RCC 7860 (cell line): ENCODE measurements at places on chromosomes 3 and 15.

GRCh38 chr3:107367353-107367752, 9.9 kb upstream of the CCDC54 start:
- DNase-seq: peak; percentile 72

DNA sequence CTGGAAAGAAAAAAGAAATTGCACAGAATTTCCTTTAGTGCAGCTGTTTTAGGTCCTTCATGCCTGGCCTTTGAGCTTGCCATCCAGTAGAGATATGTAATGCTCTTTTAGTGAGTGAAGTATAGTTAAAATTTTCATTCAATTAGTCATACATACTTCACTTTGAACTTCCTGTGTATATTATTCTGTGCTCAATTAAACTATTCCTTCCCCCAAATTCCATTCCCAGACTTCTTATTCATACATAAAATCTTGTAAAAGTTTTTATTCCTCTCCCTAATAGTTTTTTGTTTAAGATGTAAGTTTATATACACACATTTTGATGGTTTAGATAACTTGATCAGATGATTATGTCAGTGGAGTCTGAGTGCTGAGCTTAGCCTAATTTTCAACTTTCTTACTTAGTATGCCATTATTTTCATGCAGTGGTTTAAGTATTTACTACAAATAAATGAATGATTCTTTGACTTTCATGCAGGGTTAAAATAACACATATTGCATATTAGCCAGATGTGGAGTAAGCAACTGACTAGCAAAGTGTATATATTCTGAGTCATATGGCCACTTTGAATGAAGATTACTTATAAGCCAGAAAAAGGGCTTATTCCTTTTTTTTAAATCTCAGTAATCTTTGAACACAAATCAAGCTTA, 42.5 kb upstream of the ABHD10 start:
- peak; percentile 81 for DNase-seq

DNA sequence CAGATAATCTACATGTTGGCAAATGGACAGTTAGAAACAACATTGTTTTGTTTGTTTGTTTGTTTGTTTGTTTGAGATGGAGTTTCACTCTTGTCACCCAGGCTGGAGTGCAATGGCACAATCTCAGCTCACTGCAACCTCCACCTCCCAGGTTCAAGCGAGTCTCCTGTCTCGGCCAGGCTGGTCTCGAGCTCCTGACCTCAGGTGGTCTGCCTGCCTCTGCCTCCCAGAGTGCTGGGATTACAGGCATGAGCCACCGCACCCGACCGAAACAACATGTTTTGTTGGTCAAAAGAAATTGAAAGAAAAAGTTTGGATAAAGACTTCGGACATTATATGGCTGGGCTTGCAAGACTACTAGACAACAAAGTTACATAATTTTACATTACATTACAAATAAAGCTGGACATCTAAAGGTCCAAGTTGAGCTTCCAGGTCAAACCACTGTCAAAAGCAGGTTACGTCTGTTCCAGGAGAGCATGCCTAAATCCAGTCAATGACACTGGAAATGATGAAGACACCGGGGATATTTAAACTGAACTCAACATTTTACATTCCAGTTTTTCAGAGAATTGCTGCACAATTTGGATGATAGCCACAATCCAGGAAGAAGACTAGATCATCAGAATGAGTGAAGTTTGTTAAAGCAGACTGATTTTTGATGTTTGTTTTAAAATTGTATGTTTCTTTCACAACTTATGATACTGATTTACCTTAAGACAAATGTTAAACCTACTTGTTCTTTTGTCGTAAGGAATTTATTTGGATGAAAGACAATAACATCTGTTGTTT, 18.6 kb downstream of the SERP1 start:
- no peak for DNase-seq

GRCh38 chr15:88654430-88655102, 15.8 kb downstream of the ISG20 start:
- no peak for DNase-seq

DNA sequence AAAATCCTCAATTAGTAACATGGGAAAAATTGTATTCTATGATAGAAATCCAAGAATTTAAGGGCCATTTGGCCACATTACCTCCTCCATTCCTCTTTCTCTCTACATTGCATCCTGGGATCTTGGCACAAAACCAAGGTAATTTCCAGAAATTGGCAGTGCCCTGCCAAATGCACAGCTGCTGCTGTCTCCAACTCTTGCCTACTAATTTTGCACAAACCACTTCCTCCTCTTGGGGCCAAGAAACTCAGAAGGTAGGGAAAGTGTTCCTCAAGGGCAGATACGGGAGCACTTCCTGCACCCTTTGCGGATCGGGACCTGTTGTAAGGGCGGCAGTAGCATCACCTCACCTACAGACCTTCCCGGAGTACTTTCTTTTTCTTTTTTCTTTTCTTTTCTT, 57.8 kb downstream of the MAP3K13 start:
- no peak for DNase-seq

- DNase-seq: no peak
These were observed 35.0 kb downstream of the RFX7 start for GRCh38 chr15:56208641-56209155.

DNA sequence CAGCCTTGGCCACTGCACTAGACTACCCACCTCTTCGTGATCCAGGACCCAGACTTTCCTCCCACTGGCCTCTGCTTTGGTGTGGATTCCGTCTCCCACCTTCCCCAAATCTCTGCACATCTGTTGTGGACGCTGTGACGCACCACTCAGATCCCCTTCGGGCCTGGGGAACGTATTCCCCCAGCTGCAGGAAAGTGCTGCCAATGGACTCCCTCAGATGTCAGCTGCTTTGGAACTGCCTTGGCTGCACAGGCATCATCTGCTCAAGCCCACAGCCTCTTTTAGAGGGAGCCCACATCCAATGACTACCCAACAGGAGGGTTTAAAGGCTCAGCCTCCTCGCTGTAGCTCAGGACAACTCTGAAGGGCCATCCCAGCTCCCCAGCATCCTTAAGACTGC, 134.2 kb upstream of the RAD18 start:
- DNase-seq: no peak

DNA sequence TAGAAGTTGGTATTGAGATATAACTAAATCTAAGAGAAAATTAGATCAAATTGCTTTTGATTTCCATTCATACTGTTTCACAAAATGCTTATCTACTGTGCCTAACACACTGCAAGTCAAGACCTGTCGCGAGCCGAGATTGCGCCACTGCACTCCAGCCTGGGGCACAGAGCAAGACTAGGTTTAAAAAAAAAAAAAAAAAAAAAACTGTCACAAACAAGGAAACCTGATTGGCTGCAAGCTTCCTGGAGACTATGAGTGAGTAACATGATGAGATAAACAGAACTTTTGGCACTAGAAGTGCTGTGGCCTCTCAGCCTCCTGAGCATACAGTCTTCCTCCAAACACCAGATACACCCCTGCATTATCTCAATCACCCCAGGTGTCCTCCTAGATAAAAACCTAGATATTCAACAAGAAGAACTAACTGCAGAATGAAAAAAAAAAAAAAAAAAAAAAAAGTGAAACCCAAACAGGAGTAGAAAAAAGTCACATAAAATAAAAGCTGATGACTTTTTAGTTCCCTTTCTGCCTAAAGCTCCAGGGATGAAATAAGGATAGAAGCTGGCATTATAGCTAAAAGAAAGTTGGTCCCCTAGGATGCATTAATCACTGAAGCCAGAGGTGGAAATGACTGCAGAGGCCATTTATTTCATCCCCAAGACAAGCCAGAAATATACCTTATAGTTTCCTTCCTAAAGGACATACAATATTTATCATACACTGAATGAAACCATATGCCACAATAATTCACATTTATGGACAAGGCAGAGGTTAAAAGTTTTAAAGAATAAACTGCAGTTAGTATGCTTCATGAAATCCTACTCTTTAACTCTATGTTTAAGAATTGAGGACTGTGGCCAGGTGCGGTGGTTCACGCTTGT, 82.4 kb downstream of the P3H2 start:
- peak; percentile 61 for DNase-seq

- peak; percentile 32 for DNase-seq
These were observed at the start of gene DIS3L for GRCh38 chr15:66293419-66294156. DIS3L (plus strand) TSS chr15:66293568; CDS start chr15:66293597, 29 bp downstream.

GRCh38 chr15:85943791-85944190, 135.9 kb upstream of the AGBL1 start:
- no peak for DNase-seq

DNA sequence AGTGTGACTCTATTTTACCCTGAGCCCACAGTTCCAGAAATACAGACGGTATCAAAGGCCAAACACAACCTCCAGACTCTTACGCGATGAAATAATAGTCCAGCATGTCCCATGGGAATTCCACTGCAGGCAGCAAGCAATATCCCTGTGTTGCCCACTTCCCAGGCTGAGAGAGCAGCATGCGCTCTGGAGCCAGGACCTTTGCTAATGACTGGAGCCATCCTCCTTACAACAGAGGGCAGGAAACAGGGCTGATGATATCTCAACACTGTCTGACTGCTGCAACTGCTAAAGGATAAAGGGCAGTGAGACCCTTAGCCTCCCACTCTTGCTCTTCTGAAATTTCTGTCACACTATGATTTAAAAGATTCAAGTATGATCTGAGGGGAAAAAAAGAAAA, 34.8 kb downstream of the MCF2L2 start:
- no peak for DNase-seq

DNA sequence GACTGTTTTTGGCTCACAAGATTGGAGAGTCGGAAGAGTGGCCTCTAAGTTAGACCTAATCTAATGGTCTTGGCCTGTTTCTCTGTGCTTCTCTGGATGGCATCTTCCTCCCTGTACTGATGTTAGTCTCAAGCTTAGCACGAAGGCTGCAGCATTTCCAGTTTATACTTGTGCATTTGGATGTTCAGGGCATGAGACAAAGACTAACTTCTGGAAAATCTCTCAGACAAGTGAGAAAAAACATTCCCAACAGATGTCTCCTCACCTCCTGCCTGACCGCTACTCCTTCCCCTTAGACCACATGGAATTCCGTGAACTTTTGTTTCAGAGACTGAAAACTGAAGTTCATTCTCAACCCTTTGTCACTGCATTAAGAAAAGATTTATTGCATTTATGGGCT, 410.8 kb upstream of the MCTP2 start:
- no peak for DNase-seq

DNA sequence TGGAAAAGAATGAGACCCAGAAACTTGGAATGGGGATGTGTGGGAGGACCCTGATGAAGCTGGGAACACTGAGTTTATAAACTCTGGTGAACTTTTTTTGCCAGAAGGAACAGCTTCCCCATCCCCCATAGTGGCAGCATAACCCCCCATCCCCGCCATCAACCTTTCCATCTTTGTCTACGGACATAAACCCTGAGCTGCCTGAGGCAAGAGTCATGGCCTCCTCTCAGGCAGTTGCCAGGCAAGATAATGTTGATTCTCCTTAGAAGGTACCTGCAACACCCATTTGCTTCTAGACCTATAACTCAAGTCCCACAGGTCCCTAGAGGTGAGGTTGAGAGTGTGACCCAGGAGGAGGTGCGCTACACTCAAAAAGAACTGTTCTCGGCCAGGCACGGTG, 11.5 kb downstream of the MAP4 start:
- DNase-seq: no peak

- DNase-seq: no peak
These were observed 51.9 kb downstream of the ROBO2 start for GRCh38 chr3:77091809-77092208.

DNA sequence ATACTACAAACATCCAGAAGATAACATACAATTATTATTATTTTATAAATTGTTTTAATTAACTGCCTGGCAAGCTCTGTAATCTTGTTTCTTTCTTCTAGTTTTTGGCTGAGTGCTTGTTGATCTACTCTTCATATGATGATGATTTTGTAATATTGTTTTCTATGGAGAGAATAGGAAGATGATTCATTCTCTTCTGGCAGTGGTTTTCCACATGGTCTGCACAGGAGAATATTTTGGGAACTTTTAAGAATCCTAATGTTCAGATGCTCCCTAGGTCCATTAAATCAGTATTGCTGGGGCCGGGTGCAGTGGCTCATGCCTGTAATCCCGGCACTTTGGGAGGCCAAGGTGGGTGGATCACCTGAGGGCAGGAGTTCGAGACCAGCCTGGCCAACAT, 37.6 kb downstream of the CACNA2D3 start:
- DNase-seq: no peak

GRCh38 chr3:112681822-112682325, 40.9 kb upstream of the CCDC80 start:
- peak; percentile 76 for DNase-seq

DNA sequence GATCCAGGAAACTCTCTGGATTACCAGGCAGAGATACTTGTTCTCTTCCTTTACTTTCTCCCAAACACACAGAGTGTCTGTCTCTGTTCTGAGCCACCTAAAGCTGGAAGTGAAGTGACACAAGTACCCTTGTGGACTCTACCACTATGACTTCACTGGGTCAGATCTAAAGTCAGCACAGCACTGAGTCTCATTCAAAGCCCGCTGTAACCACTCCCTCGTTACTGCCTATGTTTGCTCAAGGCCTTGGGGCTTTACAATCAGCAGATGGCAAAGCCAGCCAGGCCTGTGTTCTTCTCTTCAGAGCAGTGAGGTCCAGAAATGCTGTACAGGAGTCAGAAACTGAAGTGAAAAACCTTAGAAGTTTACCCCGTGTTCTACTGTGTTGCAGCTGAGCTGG, 588.3 kb upstream of the SEMA6D start:
- no peak for DNase-seq

DNA sequence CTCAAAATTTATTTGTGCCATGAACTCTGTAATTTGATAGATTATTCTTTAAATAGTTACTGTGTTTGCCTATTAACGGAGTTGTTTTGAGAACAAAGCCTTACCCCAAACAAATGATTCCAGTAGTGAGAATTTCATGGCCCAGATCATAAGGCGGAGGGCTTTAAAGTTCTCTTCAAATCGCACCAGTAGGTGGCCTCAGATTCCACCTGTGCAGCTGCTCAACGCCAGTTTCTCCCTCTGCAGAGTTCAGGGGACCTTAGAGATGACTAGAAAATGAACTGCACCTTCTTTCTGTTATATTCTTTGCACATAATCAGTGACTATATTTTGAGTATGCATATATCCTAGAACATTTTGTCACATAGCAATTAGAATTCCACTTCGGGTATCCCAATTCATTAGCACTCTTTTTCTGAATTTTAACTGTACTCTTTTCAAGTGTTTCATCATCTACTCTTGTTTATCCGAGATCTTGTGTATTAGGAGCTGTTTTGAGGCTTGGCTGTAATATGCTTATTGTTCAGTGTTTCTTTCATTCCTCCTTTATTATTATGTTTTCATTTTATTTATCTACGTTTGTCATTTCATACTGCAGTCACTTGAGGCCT, 232.6 kb upstream of the CHRM5 start:
- DNase-seq: peak; percentile 11

GRCh38 chr3:157515398-157515797, 12.2 kb upstream of the VEPH1 start:
- no peak for DNase-seq

DNA sequence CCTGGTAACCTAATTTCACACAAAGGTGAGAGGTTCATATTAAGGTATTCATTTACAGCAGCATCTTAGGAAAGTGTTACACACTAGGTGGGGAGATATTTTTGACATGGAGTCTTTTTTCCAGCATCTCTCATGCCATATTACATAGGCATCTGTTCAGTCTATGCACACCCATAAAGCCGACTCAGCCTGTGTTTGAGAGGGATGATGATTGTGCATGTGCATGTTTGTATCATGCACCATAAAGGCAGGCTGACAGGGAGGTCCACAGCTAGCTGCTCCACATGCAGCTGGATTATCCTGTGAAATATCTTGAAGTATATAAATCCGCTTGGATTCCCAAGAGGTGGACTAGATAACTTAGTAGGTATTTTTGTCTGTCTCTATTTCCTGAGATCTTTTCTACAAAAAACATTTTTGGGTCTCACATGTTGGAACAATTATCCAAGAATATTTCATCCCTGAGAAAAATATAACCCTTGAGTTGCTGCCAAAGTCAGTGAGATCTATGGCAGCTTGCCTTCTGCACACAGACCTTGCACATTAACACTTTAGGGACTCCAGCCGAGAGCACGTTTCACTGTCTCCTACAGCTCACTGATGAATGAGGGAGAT, 288.4 kb upstream of the DPH6 start:
- DNase-seq: no peak
